ENCODE measurements at places on chromosomes 16 and 17. TPM values are rescaled to one million over a fixed set of nuclear protein-coding genes. Genes with fewer than 3 reads are reported as not detected.

- DNase-seq: no peak
Measured at GRCh38 chr17:81334391-81334901, 39.3 kb upstream of the SLC38A10 start.

- no peak for DNase-seq
Measured at GRCh38 chr17:22703786-22704441, 1011.6 kb downstream of the KCNJ18 start.

DNA sequence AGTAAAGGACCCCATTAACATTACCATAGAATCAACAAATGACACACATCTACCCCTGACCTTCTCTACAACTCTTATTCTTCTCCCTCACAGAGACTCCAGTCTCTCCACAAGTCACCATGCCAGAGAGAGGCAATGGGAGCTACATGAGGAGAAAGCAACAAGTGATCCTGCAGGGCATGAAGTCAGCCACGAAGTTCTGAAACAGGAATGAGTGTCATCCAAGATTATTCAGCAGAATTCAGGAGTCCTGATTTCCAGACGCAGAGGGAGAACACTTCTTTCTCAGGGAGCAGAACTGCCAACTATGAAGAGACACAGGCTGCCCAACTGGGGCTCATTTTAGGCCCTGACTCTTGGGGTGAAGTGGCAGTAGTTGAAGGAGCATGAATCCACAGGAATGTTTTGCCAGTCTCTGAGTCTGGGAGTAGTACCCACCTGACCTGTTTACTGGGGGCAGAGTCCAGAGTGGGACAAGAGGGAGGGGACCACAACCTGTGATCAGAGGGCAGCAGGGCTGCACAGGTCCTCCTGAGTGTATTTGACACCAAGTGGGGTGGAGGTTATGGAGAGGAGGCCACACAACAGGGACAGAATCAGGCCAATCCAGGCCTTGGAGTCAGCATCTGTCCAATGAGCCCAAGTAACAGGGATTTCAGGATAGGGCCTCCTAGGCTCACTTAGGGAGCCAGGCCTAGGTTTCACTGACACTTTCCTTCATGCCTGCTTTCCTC, 2.4 kb upstream of the MTMR4 start:
- DNase-seq: no peak

GRCh38 chr17:65175952-65176351, 38.8 kb downstream of the RGS9 start:
- no peak for DNase-seq

GRCh38 chr16:31456988-31457360, 2.3 kb upstream of the ARMC5 start:
- DNase-seq: no peak

Gene RNF151
- not detected for total RNA-seq

DNA sequence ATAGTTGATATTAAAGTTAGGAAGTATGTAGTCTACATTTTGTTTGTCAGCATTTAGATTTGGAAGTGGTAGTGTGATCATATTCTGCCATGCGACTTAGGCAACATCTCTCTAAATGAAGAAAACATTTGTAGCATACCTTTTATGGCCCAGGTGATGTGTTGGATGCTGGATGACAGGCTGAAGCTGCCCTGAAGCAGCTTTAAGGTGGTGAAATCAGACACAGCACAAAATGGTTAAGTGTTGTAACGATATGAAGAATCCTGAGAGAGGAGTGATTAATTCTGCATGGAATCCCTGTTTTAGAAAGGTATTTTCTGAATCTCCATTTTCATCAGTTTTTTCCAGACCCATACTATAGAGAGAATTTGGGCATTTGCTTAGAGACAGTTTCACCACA, 28.3 kb downstream of the AATF start:
- no peak for DNase-seq

All from pulmonary artery endothelial cell (primary cell).